ENCODE measurements at places on chromosomes 2 and 18. TPM values are rescaled to one million over a fixed set of nuclear protein-coding genes. Genes with fewer than 3 reads are reported as not detected.

DNA sequence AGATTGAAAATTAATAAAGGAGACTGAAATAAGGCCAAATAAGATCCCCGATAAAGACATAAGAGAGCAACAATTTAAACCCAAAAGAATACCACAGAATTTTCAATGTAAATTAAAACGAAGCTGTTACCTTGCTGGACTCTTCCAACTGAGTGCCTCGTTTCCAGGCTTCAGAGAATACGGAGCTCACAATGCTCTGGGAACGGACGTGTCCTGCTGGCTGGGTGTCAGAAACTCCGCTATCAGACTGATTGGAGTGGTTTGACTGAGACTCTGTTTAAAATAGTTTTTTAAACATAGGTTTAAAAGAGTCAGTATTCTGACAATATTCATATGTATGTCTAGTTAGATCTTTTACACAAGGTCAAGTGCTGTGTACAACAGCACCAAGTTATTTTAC, 90.4 kb downstream of the RAPH1 start:
- peaks cover 9% of the 10 kb centered on the region for H3K4me1 ChIP-seq
- no peak overlapping the region for H3K27ac ChIP-seq
- H3K27me3 ChIP-seq: no peaks in the 10 kb centered on the region
- DNase-seq: no peak
- H3K4me3 ChIP-seq: no peak overlapping the region

DNA sequence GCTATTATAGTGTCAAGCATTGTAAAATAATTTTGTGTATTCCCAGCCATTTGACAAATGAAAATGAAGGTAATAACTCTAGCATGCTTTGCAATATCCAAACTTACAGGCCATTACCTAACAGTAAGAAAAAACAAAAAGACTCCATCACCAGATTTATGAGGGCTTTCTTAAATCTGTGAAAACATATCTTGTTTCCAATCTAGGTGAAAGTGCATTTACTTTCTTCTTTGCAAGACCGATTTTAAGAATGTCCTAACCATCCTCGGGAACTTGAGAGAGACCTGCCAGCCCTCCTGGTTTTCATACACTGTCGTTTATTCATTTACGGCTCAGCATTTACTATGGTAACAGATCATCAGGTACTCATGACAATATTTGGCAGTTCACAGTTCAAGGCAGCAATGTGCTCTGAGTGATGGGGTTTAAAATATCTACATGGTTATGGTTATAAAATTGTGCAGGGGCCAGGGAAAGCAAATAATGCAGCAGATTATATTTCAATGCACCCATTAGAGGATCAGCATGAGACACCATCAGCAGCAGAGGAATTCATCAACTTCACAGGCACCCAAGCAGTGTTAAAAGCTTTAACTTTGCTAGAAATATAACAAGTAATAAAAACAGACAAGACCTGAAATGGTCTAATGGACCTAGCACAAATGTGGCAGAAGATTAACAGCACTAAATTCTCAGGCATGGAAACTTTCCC, 34.4 kb upstream of the PARD3B start:
- no peaks in the 10 kb centered on the region for H3K36me3 ChIP-seq
- H3K4me1 ChIP-seq: no peaks in the 10 kb centered on the region
- no peak overlapping the region for H3K27ac ChIP-seq
- no peaks in the 10 kb centered on the region for H3K27me3 ChIP-seq
- DNase-seq: no peak

GRCh38 chr2:10774394-10774793, 38.2 kb downstream of the PDIA6 start:
- DNase-seq: no peak
- no peak overlapping the region for H3K27ac ChIP-seq
- H3K4me1 ChIP-seq: peaks cover 1% of the 10 kb centered on the region
- H3K36me3 ChIP-seq: no peaks in the 10 kb centered on the region

DNA sequence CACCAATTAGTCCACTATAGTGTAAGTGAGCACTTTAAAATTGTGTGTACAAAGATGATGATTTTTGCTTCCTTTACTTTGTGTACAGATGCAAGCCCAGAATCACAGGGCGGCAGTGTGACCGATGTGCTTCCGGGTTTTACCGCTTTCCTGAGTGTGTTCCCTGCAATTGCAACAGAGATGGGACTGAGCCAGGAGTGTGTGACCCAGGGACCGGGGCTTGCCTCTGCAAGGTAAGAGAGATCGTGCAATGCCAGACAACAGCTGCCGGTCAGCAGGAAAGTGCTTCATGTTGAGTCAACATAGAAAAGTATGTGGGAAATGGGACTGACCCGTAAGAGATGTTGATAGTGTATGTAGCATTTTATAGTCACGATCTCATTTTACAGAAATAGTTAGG, 156.8 kb upstream of the TTC39C start:
- H3K27me3 ChIP-seq: no peaks in the 10 kb centered on the region
- H3K27ac ChIP-seq: no peak overlapping the region
- no peaks in the 10 kb centered on the region for H3K36me3 ChIP-seq

DNA sequence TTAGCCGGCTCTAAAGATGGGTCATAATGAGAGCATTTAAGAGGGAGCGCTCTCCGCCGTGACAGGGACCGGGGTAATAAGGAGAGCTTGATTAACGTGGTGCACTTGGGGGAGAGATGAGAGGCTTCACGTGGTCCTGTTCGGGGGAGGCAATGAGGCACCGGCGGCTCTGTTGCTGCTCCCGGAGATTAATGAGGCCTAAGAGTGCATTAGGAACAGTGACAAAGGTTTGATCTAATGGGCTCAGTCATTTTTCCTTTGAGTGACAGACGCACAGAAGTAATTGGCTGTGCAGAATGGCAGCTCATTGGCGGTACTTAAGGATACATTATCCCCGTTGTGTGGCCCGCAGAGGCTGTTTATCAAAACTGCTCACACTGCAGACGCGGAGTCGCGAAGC, 250.7 kb downstream of the GBX2 start:
- H3K4me3 ChIP-seq: no peak overlapping the region
- no peaks in the 10 kb centered on the region for H3K4me1 ChIP-seq
- no peaks in the 10 kb centered on the region for H3K36me3 ChIP-seq
- H3K27me3 ChIP-seq: no peaks in the 10 kb centered on the region
- DNase-seq: no peak
- no peak overlapping the region for H3K27ac ChIP-seq

DNA sequence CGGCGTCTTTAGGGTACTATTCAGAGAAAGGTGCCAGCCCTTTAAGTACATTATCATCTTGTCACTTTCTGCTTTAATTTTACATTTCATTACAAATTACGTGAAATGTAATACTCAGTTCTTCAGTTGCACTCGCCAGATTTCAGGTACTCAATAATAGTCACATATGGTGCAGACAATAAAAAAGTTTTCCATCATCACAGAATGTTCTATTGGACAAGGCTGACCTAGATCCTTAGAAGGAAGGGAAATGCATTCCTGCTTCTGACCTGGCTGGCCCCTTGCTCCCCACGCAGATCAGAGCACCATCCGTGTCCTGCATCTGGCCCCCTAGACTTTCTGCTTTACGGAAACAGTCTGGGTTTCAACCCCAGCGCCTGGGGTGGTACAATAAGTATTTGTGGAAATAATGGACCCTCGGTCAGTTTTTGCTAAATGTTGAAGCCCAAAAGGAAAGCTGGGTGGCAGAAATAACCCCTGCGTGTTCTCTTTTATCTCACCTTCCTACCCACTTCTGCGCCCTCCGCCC, 681 bp upstream of the C2orf72 start:
- H3K27me3 ChIP-seq: peaks cover 86% of the 10 kb centered on the region
- no peak for DNase-seq
- peaks cover 2% of the 10 kb centered on the region for H3K4me1 ChIP-seq
- no peak overlapping the region for H3K27ac ChIP-seq

- peak overlapping the region; percentile 95 for H3K27ac ChIP-seq
- no peak overlapping the region for H3K4me3 ChIP-seq
- no peak for DNase-seq
- peaks cover 52% of the 10 kb centered on the region for H3K4me1 ChIP-seq
- peaks cover 10% of the 10 kb centered on the region for H3K36me3 ChIP-seq
- no peaks in the 10 kb centered on the region for H3K27me3 ChIP-seq
Observed at GRCh38 chr2:64947885-64948284, 41.3 kb upstream of the SLC1A4 start.

- no peaks in the 10 kb centered on the region for H3K36me3 ChIP-seq
- no peak overlapping the region for H3K27ac ChIP-seq
- DNase-seq: no peak
- H3K4me1 ChIP-seq: no peaks in the 10 kb centered on the region
- no peak overlapping the region for H3K4me3 ChIP-seq
Observed at GRCh38 chr2:237320801-237321560, 93.0 kb downstream of the COL6A3 start.

DNA sequence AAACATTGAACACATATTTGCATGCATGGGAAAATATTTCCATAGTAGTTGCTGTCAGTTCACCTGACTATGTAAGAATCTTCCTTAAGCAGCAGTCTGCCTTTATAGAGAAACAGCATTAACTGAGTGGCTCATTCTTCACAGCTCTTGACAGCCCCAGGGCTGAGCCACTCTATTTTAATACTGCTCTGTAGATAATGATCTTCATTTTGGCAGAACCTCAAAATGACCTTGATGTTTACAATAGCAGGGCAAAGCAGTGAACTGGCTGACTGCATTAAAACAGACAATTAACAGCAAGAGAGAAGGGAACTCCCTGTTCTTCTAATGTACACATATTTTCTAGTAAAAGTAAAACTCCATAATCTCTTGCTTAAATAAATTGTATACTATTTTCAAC, 580.6 kb upstream of the SOX11 start:
- H3K36me3 ChIP-seq: no peaks in the 10 kb centered on the region
- DNase-seq: no peak
- no peaks in the 10 kb centered on the region for H3K27me3 ChIP-seq
- H3K27ac ChIP-seq: no peak overlapping the region
- H3K4me3 ChIP-seq: no peak overlapping the region

DNA sequence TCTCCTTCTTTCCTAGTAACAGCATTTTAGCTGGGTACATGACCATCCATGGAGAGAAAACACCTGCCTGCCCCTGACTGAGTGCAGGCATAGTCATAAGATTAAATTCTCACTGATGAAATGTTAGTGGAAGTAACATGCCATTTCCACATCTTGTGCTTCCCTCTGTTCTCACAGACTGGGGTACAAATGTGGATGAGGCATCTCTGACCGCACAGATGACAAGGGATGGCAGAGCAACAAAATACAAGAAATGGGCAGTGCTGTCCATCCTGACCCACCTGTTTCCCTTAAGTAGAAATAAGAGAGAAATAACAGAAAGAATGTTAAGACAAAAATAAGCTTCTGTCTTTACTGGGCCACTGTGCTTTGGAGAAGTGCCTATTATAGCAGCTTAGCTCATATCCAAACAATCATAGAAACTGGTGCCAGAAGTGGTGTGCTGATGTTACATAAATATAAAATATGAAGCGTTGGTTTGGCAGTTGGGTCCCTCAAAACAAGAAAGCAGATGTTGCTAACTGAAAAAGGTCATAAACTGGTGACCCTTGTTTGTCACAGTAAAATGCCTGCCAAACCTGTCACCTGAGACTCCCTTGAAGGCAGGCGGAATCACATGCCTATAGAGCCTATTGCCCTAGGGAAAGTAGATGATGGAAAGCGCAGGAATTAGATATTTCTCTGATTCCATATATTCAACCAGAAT, 72.4 kb upstream of the CCDC150 start:
- no peaks in the 10 kb centered on the region for H3K36me3 ChIP-seq
- H3K27ac ChIP-seq: no peak overlapping the region

- H3K27ac ChIP-seq: no peak overlapping the region
- no peak for DNase-seq
- H3K27me3 ChIP-seq: no peaks in the 10 kb centered on the region
- H3K4me3 ChIP-seq: no peak overlapping the region
- no peaks in the 10 kb centered on the region for H3K4me1 ChIP-seq
- H3K36me3 ChIP-seq: no peaks in the 10 kb centered on the region
Observed at GRCh38 chr2:23200787-23201114, 184.2 kb upstream of the KLHL29 start.

- DNase-seq: no peak
- H3K4me3 ChIP-seq: no peak overlapping the region
- H3K4me1 ChIP-seq: no peaks in the 10 kb centered on the region
- no peaks in the 10 kb centered on the region for H3K27me3 ChIP-seq
Observed at GRCh38 chr18:5824370-5824984, 70.8 kb downstream of the TMEM200C start.

GRCh38 chr18:46696268-46696667, 39.2 kb upstream of the LOXHD1 start:
- H3K27me3 ChIP-seq: peaks cover 11% of the 10 kb centered on the region
- H3K27ac ChIP-seq: no peak overlapping the region
- peaks cover 1% of the 10 kb centered on the region for H3K36me3 ChIP-seq
- DNase-seq: no peak
- no peaks in the 10 kb centered on the region for H3K4me1 ChIP-seq

DNA sequence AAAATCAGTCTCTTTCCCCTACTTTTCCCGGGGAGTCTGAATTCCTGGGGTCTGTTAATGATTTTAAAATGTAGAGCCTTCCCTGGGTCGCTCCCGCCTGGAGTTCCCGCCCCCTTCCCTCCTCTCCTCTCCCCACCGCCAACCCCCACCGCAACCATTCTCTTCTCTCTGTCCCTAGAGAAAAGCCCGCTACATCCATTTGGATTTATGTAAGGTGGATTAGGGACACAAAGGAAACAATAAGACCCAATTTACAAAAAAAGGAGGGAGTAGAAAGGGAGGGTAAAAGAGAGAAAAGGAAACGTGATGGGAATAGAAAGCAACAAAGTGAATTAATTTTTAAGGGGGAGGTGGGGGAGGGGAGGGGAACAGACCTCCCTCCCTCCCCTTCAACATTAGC, 2.2 kb downstream of the EPHA4 start:
- peaks cover 73% of the 10 kb centered on the region for H3K27me3 ChIP-seq
- peaks cover 26% of the 10 kb centered on the region for H3K4me1 ChIP-seq
- no peak overlapping the region for H3K4me3 ChIP-seq
- no peaks in the 10 kb centered on the region for H3K36me3 ChIP-seq
- no peak overlapping the region for H3K27ac ChIP-seq

DNA sequence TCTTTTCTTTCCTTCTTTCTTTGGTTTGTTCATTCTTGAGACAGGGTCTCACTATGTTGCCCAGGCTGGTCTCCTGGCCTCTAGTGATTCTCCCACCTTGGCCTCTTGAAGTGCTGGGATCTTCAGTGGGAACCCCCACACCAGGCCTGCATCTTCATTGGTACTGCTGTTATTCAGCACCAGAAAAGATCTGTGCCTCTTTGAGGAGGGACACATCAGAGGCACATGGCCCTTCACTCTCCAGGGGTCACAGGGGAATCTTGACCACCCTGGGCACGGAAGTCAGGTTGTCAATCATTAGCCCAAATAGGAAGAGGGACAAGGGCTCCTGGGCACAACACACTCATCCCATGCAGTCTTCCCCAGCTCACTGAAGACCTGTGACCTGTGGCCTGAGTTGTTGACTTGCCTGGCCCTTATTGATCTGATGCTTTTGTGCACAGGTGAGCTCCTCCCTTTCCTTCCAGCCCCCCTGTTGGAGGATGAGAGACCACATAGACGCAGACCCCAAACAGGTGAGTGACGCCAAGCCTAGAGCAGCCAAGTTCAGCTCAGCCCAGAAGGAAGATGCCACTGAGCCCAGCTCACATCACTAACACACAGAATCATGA, 33.0 kb upstream of the ODC1 start:
- H3K4me1 ChIP-seq: peaks cover 8% of the 10 kb centered on the region
- no peak for DNase-seq
- no peak overlapping the region for H3K4me3 ChIP-seq

The AP1S3 gene
- 12.9 TPM for total RNA-seq

The SLC4A3 gene
- total RNA-seq: not detected

The MC4R gene
- not detected for total RNA-seq

The ABCA12 gene
- not detected for total RNA-seq

The LYPD6B gene
- not detected for total RNA-seq
